CD4-positive, CD25-positive, alpha-beta regulatory T cell (primary cell): ENCODE measurements at places on chromosomes 16 and 17. TPM values are rescaled to one million over a fixed set of nuclear protein-coding genes. Genes with fewer than 3 reads are reported as not detected.

Gene KRTAP9-2
- not detected for total RNA-seq

Gene IFT20
- 44.1 TPM for total RNA-seq

Gene HEATR9
- not detected for total RNA-seq

Gene OR4D1
- total RNA-seq: 0.42 TPM

Gene RAB11FIP4
- 79.7 TPM for total RNA-seq

Gene CMTM1
- total RNA-seq: 3.2 TPM

Gene CCR7
- 192 TPM for total RNA-seq

Gene NXPH3
- not detected for total RNA-seq

Gene SPATA2L
- 15.6 TPM for total RNA-seq

Gene PERCC1
- total RNA-seq: not detected

Gene EVPLL
- not detected for total RNA-seq

Gene TTC19
- total RNA-seq: 44.3 TPM

Gene AOC3
- 0.49 TPM for total RNA-seq

Gene ECI1
- 23.4 TPM for total RNA-seq

Gene KIAA0513
- total RNA-seq: 7.5 TPM

Gene CLDN7
- not detected for total RNA-seq
